Cardiac septum (tissue), 1 donor: ENCODE measurements at places on chromosomes 5 and 9. TPM values are rescaled to one million over a fixed set of nuclear protein-coding genes. Genes with fewer than 3 reads are reported as not detected.

- DNase-seq, result no peak
Measured at GRCh38 chr5:17663182-17663581, 28.9 kb downstream of the TAF11L14 start.

GRCh38 chr5:137708796-137709559, 26.9 kb downstream of the KLHL3 start:
- DNase-seq, result no peak

DNA sequence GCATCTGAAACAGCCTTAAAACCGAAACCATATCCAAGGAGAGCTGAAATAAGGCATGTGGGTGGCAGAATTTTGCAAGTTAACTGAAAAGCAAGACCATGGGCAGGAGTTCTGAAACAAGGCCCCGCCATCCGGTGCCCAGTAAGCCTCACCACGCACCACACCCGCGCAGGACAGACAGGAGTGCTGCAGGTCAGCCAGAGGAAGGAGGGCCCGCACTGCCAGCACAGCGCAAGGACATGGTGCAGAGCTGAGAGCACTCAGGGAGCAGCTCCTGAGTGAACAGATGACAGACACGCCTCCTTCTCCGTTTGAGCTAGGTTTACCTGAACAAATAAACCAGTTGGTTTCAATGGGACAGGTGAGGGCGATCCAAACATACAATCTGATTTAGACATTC, 16.5 kb upstream of the ISCA1 start:
- no peak for DNase-seq

- DNase-seq, result peak; percentile 75
Measured at GRCh38 chr5:135135530-135136226, 101.7 kb upstream of the PITX1 start.

Gene TXNDC8
- total RNA-seq, result not detected

Gene ACOT12
- total RNA-seq, result not detected

GRCh38 chr5:111530298-111530740, 18.0 kb upstream of the STARD4 start:
- DNase-seq, result peak; percentile 88

Gene CBY3
- total RNA-seq, result not detected

Gene PCDHB5
- 3.2 TPM for total RNA-seq

DNA sequence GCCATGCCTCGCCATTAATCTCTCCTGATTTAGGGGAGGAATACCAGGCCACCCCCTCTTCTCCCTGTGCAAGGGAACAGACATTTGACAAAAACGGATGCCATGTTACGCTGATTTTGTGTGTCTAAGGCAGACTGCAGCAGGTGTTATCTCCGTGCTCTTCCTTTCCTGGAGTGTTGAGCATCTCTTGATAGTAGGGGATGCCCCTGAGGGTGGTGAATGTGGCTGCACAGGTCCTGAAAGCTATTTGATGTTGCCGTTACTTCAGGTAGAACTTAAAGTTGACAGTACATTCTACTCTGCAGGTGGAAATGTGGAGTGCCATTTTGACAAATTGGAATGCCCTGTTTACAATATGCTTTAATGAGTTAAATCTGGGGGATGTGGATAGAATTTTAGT, 21.5 kb downstream of the TENT4A start:
- no peak for DNase-seq

DNA sequence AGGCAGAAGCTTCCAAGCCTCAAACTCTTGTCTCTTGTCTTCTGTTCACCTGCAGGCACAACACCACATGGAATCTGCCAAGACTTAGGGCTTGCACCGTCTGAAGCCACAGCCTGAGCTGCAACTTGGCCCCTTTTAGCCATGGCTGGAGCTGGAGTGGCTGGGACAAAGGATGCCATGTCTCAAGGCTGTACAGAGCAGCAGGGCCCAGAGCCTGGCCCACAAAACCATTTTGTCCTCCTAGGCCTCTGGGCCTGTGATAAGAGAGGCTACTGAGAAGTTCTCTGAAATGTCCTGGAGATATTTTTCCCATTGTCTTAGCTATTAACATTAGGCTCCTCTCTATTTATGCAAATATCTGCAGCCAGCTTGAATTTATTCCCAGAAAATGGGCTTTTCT, 330.8 kb downstream of the DTWD2 start:
- DNase-seq, result no peak

DNA sequence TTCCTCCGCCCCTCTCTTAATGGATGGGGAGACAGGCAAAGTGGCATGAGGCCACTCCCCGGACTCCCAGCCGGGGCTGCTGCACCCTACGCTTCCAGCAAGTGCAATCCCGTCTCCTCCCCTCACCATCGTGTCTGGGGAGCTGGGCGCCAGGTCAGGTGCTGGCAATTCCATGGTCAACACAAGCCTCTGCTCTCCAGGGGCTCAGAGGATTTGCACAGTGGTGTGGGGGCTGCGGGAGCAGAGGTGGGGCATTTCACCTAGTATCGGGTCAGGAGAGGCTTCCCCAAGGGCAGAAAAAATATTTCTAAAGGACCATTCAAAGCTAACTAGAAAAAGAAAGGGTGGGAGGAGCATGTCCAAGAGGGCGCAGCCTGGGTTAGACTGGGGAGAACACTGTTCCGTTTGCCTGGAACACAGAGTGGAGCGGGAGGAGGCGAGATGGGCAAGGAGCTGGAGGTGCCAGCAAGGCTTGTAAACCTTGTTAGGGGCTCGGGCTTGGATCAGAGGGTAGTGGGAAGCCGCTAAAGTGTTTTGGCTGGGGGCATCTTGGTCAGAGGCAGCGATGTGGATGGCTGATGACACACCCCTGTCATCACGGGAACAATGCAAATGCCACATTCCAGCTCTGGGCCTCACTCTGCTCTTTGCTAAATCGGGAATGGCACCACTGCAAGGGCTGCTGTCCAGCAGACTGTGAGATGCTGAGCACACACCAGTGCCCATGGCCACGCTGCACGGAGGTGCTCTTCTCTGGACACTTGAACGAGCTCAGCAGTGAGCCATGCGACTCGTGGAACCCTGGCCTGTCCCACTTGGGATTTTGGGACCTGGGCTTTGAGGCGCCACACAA, 191.7 kb downstream of the CDK5RAP2 start:
- peak; percentile 74 for DNase-seq

Gene KIF27
- 3.0 TPM for total RNA-seq

Gene ADGRD2
- total RNA-seq, result not detected

DNA sequence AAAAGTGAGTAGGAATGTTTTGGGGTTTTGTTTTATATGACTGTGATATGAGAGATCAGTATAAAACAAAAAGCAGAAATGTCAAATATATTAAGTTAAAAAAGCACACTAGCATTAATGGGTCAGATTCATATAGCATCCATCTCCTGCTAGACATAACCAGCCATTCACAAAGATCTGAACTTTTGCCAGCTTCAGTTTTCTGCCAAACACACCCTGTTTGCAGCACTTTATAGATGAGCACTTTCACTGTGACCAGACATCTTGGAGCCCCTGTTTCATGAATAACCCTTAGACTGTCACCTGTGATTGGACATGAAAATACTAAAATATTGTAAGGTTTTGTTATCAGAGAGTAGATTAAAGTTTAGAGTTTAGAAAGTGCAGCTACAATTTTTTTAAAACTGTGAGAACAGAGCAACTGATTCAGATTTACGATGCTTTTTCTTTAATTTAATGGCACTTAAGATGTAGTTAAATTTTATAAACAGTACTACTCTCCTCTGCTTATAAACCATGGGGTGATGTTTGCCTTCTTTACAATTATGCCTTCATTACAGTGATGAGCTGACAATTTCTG, 142.6 kb downstream of the KCTD16 start:
- no peak for DNase-seq
